ENCODE measurements at places on chromosomes 7 and 10.

GRCh38 chr10:86265236-86265894, 101.2 kb downstream of the GRID1 start:
- no peak for DNase-seq

- no peak for DNase-seq
Measured at GRCh38 chr10:104351061-104351702, 2.5 kb upstream of the CFAP58 start.

GRCh38 chr7:140229591-140230515, 53.1 kb upstream of the KDM7A start:
- DNase-seq, result no peak

DNA sequence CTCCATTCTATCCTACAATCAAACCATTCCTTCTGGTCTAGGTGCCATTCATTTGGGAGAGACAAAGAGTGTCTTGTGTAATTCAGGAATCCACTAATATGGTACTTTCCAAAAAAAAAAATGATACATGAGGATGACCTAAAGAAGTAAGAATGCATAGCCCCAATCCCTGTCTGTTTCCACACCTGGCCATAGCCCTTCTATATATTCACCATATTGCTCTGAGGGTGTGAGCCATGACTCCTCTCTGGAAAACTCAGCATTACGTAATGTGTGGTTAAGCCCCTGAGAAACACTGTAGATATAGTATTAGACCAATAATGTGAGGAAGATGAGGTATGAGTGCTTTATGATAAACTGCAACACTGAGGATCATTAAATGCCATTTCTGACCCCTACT, 592.7 kb downstream of the INHBA start:
- no peak for DNase-seq

GRCh38 chr10:96374004-96374403, 15.2 kb upstream of the OPALIN start:
- DNase-seq, result no peak

DNA sequence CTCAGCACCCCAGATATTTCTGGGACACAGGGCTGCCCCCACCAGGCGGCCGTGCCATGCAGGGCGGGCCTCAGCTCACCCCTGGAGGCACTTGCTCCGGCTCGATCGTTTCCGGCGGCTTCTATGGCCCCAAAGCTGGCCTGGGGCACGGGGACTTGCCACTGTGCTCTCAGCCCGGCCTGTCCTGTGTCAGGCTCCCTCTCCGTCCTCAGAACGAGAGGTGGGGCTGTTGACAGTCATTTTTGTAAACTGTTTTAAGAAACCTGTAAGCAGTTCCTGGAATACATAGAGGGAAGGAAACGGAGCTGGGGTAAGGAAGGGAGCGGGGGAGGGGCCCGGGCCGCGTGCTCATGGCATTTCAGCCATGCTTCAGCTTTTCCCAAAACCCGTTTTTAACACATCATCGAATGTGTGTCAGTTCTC, 30.7 kb upstream of the PRKAR1B start:
- DNase-seq, result no peak

DNA sequence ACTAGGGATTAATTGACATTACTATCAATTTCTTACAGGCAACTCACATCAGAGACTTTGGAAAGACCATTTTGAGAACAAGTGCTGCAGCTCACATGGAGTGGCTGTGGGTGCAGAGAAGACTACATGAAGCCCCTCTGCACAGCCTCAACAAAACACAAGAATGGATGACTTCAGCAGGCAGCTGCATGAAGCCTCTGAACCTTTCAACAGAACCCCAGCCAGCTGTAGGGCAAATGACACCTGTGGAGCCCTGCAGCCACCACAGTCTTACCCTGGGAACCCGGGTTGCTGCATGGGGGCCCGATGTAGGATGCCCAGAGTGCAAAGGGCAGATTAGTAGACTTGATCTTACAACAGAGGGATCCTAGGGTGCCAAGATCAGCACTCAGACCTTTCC, 62.0 kb upstream of the CAMK2B start:
- DNase-seq, result no peak

DNA sequence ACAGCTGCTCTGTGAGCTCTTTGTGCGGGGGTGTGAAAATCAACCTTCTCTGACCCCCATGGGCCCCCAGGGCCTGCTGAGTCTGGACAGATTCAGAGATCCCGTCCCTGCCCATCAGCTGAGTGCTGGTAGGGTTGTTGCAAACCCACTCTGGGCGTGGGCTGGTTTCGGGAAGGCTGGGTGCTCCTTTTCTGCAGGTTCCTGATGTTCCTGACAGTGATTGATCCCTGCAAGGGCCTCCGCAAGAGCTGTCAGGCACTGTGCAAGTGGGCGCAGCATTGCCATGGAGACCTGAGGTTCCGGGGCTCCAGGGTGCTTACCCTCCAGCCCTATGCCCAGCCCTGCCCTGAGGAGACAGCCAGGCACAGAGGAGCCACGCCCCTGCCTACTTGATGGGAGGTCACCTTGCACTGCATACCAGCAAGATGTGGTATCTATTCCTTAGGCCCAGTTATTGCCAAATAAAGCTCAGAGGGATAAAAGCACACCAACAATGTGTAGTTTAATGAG, 44.3 kb upstream of the INPP5A start:
- DNase-seq, result no peak
